ENCODE measurements at places on chromosomes 7 and 10. TPM values are rescaled to one million over a fixed set of nuclear protein-coding genes. Genes with fewer than 3 reads are reported as not detected.

DNA sequence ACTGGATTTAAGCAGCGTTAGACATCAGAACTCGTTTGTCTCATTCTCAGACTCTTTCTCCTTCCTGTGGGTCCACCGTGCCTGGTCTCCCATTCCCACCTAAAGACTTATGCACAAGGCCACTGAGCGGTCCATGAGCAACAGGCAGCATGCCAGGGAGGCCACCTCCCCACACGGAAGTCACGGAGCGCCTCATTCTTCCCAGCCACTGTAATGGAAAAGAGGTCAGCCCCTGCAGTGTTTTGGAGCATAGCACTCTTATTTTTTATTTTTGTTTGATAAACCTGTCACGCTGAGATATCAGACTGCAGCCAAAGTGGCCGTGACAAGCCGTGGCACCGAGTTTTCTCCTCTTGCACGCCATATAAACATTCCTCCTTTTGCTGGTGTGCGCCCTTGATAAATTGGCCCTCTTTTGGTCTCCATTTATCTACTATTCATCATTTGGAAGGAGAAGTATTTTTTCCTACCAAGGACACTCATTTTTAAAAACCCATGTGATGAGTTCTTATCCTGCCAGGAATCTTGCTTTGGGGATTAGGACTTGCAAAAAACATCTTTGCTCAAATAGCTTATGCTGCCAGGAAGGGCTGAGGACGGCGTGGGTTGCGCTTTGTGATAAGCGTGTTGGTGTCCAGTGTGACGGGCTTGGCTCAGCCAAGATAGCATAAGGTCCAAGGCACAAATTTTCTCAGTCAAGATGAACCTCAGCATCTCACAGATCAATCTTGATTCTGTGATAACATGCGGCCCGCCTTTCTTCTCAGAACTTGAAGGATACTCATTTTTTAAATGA, 206.0 kb downstream of the CCDC3 start:
- DNase-seq = no peak

DNA sequence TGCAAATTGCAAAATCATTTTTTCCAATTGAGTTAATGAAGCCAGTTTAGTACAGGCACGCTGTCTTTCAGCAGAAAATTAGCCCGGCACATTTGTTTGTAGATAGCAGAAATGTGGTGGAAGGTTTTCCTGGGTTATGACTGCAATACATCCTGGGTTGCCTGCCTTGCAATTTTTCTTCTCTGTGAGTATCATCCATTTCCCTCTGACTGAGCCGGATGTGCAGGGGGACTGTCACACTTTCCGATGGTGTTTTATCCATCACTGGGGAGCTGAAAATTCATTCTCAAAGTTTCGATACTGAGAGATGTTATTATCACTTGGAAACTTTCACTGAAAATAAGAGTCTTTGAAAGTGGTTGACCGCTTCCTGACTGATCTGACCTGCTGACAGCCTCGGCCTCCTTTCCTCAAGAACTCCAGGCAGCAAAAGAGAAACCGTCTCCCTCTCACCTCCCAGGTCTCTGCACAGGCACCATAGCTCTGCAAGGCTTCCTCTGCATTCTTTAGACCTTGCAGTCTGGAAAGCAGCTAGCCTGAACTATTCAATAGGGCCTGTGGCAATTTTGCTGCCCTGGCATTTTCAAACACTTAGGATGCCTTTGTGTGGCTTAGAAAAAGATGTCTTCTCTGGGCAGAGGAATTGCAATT, 320.8 kb upstream of the NRP1 start:
- DNase-seq = no peak

GRCh38 chr10:84256510-84257342, 11.9 kb downstream of the RGR start:
- DNase-seq = peak; percentile 65

GRCh38 chr7:155138204-155138603, 68.1 kb downstream of the HTR5A start:
- DNase-seq = no peak

DNA sequence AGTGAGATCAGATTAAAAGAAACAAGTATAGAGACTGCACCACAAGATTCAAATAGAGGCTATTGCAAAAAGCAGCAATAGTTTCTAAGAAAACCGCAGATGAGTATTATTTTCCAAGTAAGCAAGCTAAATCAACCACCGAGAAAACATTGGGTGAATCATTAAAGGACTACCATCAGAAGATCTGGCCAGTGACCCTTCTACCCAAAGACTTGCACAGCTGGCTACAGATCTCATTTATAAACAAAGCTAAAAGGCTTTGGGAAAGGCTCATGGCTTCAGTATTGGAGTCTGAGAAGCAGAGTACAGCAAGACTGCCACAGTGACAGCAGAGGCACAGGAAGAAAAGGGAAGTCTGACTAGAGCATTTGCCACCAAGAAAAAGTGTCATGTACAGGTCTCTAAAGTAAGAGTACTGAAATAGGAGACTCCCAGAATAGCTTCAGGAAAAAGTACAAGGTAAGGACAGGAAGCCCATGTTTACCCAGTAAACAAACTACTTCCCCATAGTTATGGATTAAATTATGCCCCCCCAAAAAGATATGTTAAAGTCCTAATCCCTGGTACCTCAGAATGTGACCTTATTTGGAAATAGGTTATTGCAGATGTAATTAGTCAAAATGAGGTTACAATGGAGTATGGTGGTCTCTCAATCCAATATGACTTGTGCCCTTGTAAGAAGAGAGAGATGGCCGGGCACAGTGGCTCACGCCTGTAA, 19.0 kb downstream of the STEAP1 start:
- no peak for DNase-seq

GRCh38 chr7:100157334-100158228, 942 bp downstream of the TRAPPC14 start:
- DNase-seq = no peak

- DNase-seq = no peak
Observed at GRCh38 chr10:83539528-83540308, 599.6 kb upstream of the GHITM start.

DNA sequence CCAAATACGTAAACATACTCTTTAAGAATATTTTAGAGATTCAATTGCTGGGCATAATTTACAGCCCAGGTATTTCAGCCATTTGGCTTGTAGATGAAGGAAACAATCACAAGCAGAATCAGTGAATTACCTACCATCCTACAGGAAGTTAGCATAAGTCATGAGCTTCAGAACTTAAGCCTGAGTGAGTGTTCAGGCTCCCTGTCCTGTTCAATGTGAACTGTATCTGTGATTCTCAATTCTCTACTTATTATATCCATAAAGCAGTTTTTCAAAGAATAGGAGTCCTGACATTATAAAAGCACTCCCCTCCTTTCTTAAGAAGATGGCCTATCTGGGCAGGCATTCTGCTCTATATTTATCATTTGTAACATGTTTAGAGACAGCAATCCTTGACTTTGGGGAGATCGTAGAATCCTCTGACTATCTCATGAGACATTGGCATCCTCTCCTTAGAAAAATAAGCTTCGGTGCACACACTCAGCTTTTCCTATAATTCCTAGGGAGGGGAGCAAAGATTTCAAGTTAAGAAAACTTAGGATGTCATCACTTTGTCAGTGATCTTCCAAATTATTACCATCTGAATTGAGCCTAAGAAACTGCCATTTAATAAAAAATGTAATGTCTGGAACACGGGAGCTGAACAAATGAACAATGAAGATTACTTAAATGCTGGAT, 645.2 kb upstream of the IGFBP3 start:
- DNase-seq = no peak

DNA sequence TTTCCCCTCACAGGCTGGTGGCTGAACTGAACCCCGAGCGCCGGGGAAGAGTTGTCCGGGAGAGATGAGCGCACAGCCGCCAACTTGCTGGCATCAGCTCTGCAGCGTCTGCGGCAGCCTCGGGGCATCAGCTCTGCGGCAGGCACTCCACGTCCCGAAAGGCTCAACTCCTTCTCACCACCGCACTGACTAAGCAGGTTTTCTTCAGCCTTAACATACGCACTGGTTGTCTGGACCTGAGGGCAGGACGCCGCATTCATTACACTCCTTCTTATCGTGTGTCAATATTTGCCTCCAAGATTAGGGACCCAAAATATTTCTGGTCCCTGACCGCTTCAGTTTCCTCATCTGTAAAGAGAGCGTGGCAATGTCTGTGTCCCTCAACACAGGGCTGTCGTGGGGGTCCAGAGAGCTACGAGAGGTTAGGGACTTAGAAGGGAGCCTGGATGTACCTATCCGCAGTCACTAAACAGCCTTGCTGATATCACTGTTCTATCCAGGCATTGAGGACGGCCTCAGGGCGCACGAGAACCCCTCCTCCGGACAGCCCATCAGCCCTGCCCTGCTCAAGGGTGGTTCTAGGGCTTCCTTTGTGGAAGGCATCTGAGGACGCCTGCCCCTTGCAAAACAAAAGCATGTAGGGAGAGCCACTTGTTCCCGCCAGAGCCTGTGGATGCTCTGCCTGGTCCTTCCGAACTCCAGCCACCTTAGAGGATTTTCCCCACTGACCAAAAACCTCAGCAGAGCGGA, 42.8 kb upstream of the FIGNL1 start:
- no peak for DNase-seq

GRCh38 chr7:116577320-116577871, 52.6 kb downstream of the CAV1 start:
- DNase-seq = no peak

DNA sequence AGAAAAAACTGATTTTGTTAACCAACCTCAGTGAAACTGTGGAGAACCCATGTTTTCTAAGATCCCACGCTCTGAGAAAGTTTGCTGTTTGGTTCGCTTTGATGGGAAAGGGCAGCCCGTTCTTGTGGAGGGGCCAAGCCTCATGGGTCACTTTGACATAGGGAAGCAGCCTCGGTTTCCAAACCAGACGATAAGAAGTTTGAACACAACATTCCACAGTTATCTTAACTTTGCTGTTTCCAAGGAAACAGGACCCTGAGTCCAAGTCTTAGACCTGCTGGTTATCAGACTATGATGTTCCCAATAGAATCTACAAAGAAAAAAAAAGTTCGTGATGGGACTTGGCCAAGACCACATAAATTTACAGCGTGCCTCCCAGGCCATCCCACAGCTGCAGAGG, 182.3 kb downstream of the NRP1 start:
- no peak for DNase-seq

- DNase-seq = no peak
Observed at GRCh38 chr10:43186150-43186549, 47.9 kb downstream of the CSGALNACT2 start.

- no peak for DNase-seq
Observed at GRCh38 chr7:40019558-40019957, 69.5 kb downstream of the CDK13 start.

DNA sequence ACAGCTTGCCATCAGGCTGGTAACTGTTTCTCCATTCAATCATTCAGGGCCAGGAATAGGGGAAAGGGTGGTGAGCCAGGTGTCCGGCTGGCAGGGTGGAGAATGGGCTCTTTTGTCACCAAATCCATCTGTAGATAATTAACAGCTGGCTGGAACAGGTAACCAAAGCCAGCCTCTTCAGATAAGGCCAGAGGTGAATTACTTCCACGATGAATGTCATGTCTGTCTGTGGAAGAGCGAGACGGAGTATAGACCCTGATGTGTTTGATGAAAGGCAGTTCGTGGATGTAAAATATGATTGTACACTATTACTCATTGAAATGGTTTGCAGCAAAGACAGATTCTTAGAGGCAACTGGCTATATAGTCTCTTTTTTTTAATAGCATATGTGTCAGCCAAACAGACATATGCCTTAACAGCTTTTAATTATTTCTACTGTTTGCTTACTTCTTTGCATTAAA, 149.8 kb downstream of the KLF6 start:
- peak; percentile 49 for DNase-seq

DNA sequence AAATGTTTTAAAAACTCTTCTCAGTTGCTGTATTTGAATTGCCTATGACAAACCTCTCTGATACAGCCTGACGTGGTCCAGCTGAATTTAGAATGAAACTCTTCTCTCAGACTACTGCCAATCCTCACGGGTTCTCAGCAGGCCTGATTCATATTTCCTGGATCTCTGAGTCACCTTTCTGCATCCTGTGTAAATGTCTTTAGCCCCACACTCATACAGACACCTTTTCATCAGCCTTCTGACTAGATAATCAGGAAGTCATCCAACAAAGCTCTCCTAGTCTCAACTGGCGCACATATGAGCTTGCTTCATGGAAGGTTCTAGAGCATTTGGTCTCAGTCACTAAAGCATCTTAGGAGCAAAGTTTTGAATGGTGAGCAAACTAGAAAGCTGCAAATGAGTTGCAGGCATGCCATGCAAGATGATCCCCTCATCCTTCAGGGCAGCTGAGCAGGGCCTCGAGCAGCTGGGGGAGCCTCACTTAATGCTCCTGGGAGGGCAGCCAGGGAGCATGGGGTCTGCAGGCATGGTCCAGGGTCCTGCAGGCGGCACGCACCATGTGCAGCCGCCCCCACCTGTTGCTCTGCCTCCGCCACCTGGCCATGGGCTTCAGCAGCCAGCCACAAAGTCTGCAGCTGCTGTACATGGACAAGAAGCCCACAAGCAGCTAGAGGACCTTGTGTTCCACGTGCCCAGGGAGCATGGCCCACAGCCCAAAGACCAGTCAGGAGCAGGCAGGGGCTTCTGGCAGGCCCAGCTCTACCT, 182.8 kb downstream of the ARHGAP12 start:
- DNase-seq = no peak

- no peak for DNase-seq
Observed at GRCh38 chr10:60291344-60291930, 98.2 kb downstream of the ANK3 start.

GRCh38 chr7:151292850-151293249, 44.4 kb upstream of the SMARCD3 start:
- DNase-seq = no peak

DNA sequence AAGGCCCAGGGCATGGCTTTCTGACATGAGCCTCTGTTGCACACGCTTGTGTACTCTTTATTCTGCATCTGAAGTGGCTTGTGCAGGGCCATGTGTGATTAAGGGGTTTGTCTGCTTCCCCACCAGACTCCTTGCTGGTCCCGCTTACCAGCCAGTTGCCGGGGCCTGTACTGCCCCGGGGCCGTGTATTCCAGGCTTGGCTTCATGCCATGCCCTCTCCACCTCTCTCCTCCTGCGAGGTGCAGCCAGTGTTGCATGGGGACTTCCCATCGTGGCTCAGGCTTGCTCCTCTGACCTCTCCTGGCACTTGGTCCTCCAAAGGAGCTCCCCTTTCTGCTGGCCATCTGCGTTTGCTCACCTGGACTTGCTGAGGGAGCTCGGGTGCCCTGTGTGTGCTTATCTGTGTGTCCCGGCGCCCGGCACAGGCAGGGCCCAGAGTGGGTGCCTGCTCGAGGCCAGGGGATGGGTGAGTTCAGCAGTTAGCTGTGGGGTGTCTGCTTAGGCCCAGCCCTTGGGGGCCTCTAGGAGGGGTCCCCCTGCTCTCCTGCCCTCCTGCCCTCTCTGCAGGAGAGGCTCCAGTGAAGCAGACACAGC, 11.0 kb upstream of the C10orf143 start:
- DNase-seq = no peak

GRCh38 chr7:14048889-14049288, 59.4 kb upstream of the ETV1 start:
- DNase-seq = no peak

- no peak for DNase-seq
Observed at GRCh38 chr10:124044143-124044862, 49.1 kb downstream of the CHST15 start.

- no peak for DNase-seq
Observed at GRCh38 chr10:49688261-49688846, 8.9 kb downstream of the C10orf53 start.

GRCh38 chr7:108129018-108129965, 869 bp downstream of the LAMB4 start:
- no peak for DNase-seq

TEX36 gene
- not detected for total RNA-seq

SKAP2 gene
- 68.1 TPM for total RNA-seq

TES gene
- total RNA-seq = 124 TPM

CC2D2B gene
- total RNA-seq = not detected

CYP3A4 gene
- not detected for total RNA-seq

SCRN1 gene
- total RNA-seq = 116 TPM

All from Calu3 (cell line).